ENCODE measurements at places on chromosomes 4 and X. TPM values are rescaled to one million over a fixed set of nuclear protein-coding genes. Genes with fewer than 3 reads are reported as not detected.

DNA sequence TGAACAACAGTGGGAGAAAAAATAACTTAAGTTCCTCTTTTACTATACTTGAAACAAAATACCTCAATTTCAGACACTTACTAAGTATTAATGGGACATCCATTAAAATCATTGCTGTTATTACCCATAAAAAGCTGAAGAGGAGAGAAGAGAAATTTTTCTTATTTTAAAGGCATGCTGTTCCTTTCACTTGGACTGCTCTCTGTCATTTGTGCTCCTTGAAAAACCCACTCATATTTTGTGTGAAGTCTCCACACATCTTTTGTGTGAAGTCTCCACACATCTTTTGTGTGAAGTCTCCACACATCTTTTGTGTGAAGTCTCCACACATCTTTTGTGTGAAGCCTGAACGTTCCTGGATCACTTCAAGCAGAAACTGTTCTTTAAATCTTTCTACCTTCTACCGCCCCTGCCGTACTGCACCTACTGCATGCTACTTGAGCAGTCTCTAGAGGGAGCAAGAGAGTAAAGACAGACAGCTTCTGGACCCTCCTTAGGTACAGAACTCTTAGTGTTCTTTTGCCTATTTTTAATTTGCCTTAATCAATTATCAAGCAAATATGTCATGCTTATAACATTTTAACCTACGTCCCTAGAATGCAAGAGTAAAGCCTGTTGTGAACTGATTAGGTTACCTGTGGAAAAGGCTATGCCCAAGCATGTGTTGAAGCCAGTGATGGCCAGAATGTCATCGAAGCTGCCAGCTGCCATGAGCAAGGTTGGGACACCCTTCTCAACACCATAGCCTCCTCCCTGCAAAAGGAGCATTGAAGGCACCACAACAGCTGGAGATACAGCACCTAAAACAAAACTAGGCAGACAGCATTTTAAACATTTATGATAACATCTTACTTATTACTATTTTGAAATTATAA is 27.1 kb upstream of the SLC9B1 start:
- no peaks in the 10 kb centered on the region for H3K36me3 ChIP-seq
- H3K27me3 ChIP-seq, result no peaks in the 10 kb centered on the region
- no peak overlapping the region for H3K4me3 ChIP-seq
- DNase-seq, result no peak

GRCh38 chr4:118814891-118815290 is 21.0 kb downstream of the SEC24D start:
- H3K27ac ChIP-seq, result no peak overlapping the region
- H3K27me3 ChIP-seq, result no peaks in the 10 kb centered on the region
- H3K4me1 ChIP-seq, result peaks cover 4% of the 10 kb centered on the region
- no peak overlapping the region for H3K4me3 ChIP-seq
- peaks cover 14% of the 10 kb centered on the region for H3K36me3 ChIP-seq
- no peak for DNase-seq

DNA sequence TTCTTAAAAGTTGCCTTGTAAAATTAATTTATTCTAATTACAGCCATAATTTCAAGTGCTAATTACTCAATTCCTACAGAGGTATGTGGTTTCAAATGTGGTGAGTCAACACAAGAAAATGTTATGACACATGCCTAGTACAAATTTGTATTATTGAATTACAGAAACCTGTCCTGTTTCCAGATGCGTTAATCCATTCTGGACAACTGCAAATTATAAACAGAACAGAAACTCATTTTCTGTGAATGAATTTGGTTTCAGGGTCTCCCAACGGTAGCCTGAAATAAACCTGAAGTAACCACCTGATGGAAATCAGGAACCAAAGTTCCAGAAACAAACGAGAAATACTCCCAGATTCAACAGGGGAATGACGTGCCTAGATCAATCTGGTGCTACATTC is 328.6 kb upstream of the F9 start:
- no peak for DNase-seq
- H3K4me3 ChIP-seq, result no peak overlapping the region
- H3K36me3 ChIP-seq, result no peaks in the 10 kb centered on the region
- H3K27ac ChIP-seq, result no peak overlapping the region

DNA sequence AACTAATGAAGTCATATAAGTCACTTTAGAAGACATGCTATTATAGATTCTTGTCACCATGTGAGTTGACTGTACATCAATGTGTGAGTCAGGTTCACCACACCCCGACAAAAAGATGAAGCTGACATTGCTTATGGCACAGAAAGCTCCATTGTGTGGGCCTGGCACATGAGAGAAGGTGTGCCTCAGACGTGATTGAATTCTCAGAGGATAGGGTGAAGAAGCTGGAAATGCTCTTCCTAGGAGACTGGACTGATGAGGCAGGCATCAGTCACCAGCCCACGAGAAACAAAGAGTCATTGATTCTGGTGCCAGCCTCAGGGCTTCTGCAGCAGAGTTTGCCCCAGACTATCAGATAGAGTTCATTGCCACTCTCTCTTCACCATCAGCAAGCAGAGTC is 35.9 kb upstream of the LRAT start:
- H3K4me3 ChIP-seq, result no peak overlapping the region
- no peaks in the 10 kb centered on the region for H3K27me3 ChIP-seq
- H3K36me3 ChIP-seq, result no peaks in the 10 kb centered on the region
- no peak for DNase-seq
- H3K27ac ChIP-seq, result no peak overlapping the region
- H3K4me1 ChIP-seq, result no peaks in the 10 kb centered on the region

Gene PLXNB3
- 18.0 TPM for total RNA-seq

- no peak overlapping the region for H3K27ac ChIP-seq
- no peaks in the 10 kb centered on the region for H3K36me3 ChIP-seq
- no peaks in the 10 kb centered on the region for H3K27me3 ChIP-seq
- no peak for DNase-seq
Observed at GRCh38 chr4:43853565-43854264, 594.9 kb downstream of the KCTD8 start.

Gene UGT2A1
- not detected for total RNA-seq

DNA sequence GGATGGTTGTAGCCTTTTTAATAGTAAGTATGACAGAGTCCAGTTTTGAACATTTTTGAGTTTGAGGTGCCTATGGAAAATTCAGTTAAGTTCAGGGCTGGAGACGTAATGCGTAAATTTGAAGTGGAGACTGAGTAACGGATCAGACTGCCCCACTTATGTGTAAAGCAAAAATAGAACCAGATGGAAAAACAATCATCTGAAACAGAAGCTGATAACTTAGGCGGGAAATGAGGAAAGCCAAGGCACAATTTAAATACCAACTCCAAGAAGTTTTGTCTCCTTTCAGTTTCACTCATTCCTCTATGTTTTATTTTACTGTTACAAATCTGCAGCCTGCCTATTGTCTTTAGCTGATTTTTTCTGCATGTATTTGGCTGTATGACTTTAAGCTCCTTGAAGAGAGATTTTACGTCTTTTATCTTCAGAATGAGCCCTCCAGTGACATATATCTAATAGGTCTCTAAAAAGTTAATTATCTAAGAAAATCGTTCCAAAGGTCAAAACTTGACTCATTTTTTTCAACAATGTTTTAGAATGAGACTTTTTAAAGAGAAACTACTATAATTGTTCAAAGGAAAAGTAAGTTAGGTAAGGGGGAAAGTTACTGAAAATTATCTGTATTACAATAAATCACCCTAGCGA is 1.1 kb downstream of the SGCB start:
- H3K4me3 ChIP-seq, result peak overlapping the region; percentile 97
- H3K36me3 ChIP-seq, result no peaks in the 10 kb centered on the region
- no peaks in the 10 kb centered on the region for H3K27me3 ChIP-seq
- peaks cover 6% of the 10 kb centered on the region for H3K4me1 ChIP-seq

Gene GPRASP2
- 15.3 TPM for total RNA-seq

DNA sequence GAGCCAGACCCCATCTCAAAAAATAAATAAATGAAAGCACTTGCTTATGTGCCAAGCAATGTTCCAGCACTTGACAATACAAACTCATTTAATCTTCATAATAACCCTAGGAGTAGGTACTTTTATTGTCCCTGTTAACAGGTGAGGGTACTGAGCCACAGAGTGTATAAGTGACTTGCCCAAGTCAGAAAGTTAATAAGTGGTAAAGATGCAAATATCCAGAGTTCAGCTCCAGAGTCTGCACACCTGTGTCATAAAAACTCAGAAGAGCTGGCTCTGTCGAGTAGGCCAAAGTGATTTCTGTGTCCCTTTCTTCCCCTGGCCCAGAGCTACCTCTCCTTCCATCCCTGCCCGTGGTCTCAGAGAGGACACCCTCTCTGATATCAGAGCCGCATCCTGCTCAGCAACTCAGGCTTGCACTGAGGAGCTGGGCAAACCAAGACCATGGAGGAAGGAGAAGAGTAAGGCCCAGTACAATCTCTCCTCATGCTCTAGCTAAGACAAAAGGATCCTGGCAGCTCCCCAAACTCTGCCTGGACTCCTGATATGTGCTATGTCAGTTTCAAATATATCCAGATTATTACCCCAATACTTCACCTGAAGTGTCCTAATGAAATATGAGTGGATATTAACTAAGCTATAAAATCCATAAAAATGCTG is 136.3 kb downstream of the HS6ST2 start:
- no peaks in the 10 kb centered on the region for H3K36me3 ChIP-seq
- DNase-seq, result no peak
- H3K4me1 ChIP-seq, result no peaks in the 10 kb centered on the region
- no peaks in the 10 kb centered on the region for H3K27me3 ChIP-seq
- no peak overlapping the region for H3K27ac ChIP-seq

GRCh38 chr4:89306486-89307177 is 968 bp downstream of the GPRIN3 start:
- DNase-seq, result no peak
- H3K4me1 ChIP-seq, result no peaks in the 10 kb centered on the region
- H3K27ac ChIP-seq, result no peak overlapping the region

Gene MAOA
- 29.6 TPM for total RNA-seq

- H3K27ac ChIP-seq, result no peak overlapping the region
- H3K4me3 ChIP-seq, result no peak overlapping the region
- no peaks in the 10 kb centered on the region for H3K27me3 ChIP-seq
- peaks cover 4% of the 10 kb centered on the region for H3K4me1 ChIP-seq
- no peak for DNase-seq
Observed at GRCh38 chrX:22689290-22689689, 310.5 kb upstream of the DDX53 start.

DNA sequence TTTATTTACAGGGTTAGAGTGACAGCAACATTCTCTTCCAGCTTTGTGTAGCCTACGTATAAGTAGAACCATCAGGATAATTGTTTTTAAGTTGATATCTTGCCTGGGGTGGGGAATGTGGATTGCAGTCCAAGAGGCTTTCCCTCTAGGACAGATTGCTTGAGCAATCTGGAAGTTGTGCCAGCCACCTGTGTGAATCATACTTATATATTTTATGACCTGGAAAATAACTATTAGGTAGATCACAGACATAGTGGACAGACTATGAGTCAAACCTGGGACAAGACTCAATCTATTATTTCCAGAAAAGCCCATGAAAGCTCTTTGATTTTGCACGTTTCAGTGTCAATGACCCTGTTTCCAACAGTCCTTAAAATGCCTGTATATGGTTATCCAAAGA is 98.9 kb downstream of the TLL1 start:
- H3K4me3 ChIP-seq, result no peak overlapping the region
- no peaks in the 10 kb centered on the region for H3K36me3 ChIP-seq
- H3K4me1 ChIP-seq, result no peaks in the 10 kb centered on the region
- H3K27ac ChIP-seq, result no peak overlapping the region
- DNase-seq, result no peak
- H3K27me3 ChIP-seq, result no peaks in the 10 kb centered on the region

DNA sequence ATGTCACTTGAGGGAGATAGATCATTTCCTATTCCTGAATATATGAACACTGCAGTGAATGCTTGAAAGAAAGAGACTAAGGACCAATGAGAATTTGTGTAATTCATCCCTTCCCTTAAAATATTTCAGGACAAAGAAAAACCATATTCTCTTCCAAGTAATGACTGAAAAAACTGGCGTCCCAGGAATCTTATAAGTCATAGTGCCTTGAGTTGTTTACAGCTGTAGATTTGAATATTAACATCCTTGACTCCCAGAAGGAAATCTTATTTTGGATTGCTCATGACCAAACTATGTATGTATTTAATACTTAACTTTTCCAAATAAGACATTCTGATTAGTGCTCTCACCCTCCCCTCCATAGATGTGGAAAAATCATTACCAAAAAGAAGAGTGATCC is 55.5 kb downstream of the CLDN22 start:
- no peak overlapping the region for H3K4me3 ChIP-seq
- no peaks in the 10 kb centered on the region for H3K27me3 ChIP-seq
- DNase-seq, result no peak
- H3K27ac ChIP-seq, result no peak overlapping the region
- no peaks in the 10 kb centered on the region for H3K36me3 ChIP-seq

Gene USP51
- 1.4 TPM for total RNA-seq

DNA sequence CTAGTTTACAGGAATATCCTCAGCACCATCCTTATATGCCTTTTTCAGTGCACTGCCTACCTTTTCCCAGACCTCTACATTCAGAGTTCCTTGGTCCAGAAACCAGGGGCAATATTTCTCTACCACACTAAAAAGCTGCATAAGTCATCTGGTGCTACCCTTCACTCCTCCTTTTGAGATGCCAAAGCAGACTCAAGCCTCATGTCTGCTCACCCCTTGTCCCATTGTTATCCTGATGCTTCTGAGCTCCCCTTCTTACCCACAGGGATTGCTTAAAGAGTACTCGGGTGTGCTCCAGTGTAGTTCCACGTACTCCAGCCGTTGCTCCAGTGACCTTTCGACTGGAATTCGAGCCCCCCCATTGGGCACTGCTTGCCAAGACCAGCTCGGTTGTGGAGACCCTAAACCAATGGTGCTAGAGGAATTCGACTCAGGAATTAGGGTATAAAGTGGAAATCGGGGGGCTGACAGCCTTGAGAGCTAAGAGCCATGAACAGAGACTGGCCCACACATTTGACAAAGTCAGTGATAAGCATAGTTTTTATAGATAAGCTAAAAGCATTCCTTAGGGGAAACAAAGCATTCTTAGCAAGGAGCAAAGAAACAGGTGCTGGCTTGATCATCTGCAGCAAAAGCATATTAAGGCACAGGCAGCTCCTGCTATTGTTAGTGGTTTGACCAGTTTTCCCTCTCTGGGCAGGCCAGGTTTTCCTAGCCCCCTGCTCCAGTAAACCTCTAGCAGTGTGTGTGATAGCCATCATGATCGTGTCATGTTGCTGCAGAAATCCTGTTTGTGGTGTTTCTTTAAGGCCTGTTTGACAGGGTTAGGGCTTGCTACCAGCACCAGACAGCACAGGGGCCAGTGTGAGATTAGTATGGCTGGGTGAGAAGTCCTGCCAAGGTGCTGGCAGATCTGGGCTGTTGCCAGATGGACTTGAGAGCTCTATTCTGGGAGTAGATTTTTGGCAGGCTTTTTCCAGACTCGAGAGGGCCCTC is 57.5 kb upstream of the WDR1 start:
- H3K27me3 ChIP-seq, result no peaks in the 10 kb centered on the region
- DNase-seq, result peak; percentile 72
- H3K27ac ChIP-seq, result no peak overlapping the region
- no peaks in the 10 kb centered on the region for H3K36me3 ChIP-seq
- H3K4me3 ChIP-seq, result no peak overlapping the region

GRCh38 chr4:4362991-4363697 is 23.8 kb upstream of the NSG1 start:
- H3K4me3 ChIP-seq, result no peak overlapping the region
- H3K4me1 ChIP-seq, result no peaks in the 10 kb centered on the region
- H3K27me3 ChIP-seq, result no peaks in the 10 kb centered on the region
- no peak overlapping the region for H3K27ac ChIP-seq

GRCh38 chr4:176270669-176271068 is 1.6 kb upstream of the ASB5 start:
- no peak overlapping the region for H3K4me3 ChIP-seq
- DNase-seq, result peak; percentile 48
- no peaks in the 10 kb centered on the region for H3K4me1 ChIP-seq
- H3K27ac ChIP-seq, result no peak overlapping the region
- no peaks in the 10 kb centered on the region for H3K36me3 ChIP-seq

- no peaks in the 10 kb centered on the region for H3K36me3 ChIP-seq
- no peaks in the 10 kb centered on the region for H3K4me1 ChIP-seq
- H3K27me3 ChIP-seq, result no peaks in the 10 kb centered on the region
Observed at GRCh38 chr4:3392321-3392720, 49.4 kb upstream of the HGFAC start.

Gene GUCY1B1
- total RNA-seq, result 24.9 TPM

Data from aorta (tissue), 5 donors.